ENCODE measurements at places on chromosomes 5 and 9.

DNA sequence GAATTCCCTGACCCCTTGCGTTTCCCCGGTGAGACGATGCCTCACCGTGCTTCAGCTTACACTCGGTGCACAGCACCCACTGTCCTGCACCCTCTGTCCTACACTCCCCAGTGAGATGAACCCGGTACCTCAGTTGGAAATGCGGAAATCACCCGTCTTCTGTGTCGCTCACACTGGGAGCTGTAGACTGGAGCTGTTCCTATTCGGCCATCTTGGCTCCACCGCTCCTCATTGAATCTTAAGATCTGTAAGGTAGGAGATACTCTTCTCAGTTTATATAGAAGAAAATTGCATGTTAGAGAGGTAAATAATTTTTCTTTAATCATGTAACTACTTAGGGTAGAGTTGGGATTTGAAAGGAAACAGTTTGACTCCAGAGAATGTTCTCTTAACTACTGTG lies 62.2 kb downstream of the DMRTA1 start:
- no peak for DNase-seq

GRCh38 chr5:9951865-9952516 lies 297.7 kb downstream of the ATPSCKMT start:
- no peak for DNase-seq

GRCh38 chr5:149865746-149866145 lies 78.8 kb downstream of the PDE6A start:
- no peak for DNase-seq

GRCh38 chr5:5854087-5854486 lies 431.6 kb downstream of the ICE1 start:
- DNase-seq: peak; percentile 17

DNA sequence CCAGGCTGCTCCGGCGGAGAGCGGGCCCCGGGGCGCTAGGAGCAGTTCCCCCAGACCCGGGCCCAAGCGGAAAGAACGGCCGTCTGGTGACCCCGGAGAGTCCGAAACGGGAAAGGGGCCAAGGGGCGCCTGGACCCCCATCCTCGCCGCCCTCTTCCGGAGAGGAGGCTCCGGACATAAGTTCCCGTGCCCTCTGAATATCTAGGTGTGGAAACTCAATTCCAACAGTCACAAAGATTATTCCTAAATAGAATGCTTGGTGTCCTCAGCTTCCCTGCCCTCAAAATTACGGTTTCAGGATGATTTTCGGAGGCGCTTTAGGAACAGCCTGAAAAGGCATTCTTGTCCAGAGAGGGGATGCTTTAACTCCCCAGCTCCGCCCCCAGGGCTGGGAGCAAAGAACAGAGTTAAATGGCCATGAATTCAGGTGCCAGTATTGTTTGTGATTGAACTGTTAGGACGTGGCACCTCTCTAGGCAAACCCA lies 681 bp upstream of the LHFPL2 start:
- no peak for DNase-seq

DNA sequence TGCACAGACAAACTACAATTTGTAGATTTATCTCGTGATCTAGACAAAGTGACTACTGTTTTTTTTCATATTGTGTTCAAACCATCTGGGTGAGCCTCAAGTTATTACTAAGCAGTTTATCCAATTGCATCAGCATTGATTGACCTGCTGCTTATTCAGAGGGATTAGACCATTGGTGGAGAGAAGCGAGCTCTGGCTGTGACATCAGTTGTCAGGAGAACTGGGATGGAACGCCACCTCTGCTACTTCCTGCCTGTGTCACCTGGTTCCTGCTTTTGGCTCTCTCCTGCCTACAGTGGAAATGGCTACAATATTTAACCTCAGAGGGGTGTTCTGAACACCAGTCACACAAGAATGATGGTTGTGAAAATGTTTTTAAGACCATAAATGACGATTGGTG lies 12.1 kb downstream of the NR4A3 start:
- DNase-seq: no peak

DNA sequence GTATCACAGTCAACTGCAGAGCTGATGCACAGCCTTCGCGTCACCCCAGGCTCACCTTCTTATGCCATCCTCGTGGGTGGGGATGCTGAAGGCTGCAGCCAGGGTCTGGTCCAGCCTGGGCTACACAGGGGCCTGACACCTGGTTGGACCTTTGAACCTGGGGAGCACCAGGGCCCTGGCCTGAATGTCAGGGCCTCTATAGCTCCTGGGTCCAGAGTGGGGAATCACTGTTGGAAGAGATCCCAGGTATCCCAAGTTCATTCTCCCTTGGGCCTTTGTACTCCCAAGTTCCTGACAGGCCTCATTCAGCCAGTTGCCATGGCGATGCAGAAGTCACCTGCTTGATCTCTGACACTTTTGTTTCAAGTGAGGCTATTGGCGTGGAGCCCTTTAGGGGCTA lies 43.8 kb downstream of the ZNF618 start:
- no peak for DNase-seq

DNA sequence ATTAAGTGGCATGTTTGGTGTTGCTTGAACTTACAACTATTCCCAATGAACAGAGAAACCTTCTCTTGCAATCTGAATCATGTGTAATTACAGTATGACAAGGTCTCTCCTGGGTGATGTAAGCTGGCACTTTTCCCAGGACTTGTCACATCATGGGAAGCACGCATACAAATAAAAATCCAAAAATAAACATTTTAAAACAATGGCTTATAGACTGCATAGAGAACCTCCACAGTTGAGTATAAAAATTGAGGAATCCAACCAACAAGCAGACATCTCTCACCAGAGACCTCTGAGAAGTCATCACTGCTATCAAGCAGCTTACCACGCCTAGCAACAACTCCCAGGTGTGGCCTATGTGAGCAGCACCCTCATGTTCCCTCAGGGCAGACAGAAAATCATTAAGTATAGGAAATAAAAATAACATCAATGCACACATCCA lies 3.9 kb downstream of the MLLT3 start:
- DNase-seq: no peak

DNA sequence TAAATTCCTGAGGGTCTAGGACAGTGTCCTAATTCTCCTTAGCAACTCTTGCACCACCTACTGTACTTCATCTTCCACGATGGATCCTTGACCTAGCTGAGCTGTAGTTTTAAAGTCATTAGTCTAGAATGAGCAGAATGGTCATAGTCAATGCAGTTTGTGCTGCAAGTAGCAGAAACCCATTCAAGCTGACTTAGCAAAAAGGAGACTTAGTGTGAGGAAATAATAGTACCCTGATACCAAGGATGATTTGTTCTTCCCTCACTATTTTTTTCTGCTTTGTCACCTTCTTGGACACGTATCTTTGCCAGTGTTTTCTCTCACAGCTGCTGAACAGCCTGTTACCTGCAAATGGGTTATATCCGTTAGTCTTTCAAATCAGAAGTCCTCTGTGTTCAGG lies 5.3 kb downstream of the MFAP3 start:
- DNase-seq: no peak

DNA sequence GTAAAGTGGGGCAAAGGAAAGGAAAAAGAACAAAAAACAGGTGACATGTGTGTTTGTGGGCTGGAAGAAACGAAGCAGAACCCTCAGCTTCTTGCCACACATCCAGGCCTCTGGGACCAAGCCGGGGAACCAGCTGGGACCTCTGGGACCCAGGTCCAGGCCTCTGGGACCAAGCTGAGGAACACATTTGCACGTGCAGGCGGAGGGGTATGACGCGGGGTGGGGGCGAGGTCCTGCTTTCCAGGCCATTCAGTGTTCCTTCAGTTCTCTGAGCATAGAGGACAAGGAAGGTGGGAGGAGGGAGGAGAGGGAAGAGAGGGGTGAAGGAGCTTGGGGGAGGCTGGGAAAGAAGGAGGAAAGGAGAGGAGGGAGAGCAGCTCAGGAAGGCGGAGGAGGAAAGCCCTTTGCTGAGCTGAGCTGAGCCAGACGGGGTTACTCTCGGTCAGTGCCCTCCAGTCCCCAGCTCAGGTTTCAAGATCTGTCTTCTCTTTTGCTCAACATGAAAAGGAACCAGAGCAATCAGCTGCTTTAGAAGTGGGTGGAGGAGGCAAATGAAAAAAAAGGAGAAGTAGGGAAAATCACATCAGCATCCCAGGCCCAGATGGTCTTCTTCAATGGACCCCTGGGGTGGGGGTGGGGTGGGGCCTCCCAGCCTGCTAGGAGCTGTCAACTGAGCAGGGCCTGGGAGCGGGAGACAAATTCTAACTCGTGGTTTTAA lies 59.1 kb downstream of the ABCA1 start:
- no peak for DNase-seq

GRCh38 chr9:27701587-27701986 lies 128.3 kb upstream of the C9orf72 start:
- no peak for DNase-seq

DNA sequence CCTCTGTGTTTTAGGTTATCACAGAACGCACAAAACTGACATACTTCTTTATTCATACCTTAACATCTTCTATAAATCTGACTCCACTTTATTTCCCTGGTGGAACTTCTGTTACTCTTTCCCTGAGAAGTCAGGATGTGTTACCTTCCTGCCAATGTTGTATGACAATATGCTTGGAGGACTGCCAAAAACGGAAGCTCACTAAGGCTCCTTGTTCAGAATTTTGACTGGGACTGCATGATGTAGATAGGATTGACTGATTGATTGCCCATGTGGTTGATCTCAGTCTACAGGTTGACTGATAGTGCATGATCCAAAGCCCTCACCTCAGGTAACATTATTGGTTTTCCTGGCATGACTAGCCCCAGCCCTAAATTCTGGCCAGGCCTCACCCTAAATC lies 319.4 kb downstream of the TLR4 start:
- DNase-seq: no peak

GRCh38 chr5:180330810-180331646 lies 22.1 kb downstream of the GFPT2 start:
- no peak for DNase-seq

DNA sequence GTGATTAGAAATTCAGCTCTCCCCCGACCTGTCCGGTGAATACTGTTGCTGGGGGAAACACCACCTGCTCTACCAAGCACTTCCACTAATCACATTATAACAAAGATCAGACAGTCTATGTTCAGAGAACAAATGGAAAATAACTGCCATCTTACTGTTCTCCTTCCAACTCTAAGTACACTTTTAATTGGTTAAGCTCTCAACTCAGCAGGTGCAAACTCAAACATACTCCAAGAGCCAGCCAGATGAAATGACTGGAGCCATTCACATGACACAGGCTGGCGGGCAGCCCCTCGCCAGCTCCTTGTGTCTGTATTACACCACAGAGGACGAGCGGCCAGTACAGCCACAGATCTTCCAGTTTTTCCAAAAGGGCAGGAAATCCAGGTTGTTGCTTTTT lies 16.1 kb downstream of the LIFR start:
- DNase-seq: peak; percentile 96

- no peak for DNase-seq
Measured at GRCh38 chr9:73039271-73040263, 86.7 kb upstream of the ALDH1A1 start.

GRCh38 chr9:114003351-114003750 lies 74.7 kb downstream of the AMBP start:
- DNase-seq: no peak
